Stimulated activated CD4-positive, alpha-beta T cell treated with anti-CD3 and anti-CD28 coated beads, Interleukin-4, amount 100 ng/mL, for 48 hours (primary cell): ENCODE measurements at places on chromosomes 5 and 9.

GRCh38 chr9:137055385-137056364, 1.8 kb upstream of the ENTPD2 start:
- DNase-seq, result no peak

DNA sequence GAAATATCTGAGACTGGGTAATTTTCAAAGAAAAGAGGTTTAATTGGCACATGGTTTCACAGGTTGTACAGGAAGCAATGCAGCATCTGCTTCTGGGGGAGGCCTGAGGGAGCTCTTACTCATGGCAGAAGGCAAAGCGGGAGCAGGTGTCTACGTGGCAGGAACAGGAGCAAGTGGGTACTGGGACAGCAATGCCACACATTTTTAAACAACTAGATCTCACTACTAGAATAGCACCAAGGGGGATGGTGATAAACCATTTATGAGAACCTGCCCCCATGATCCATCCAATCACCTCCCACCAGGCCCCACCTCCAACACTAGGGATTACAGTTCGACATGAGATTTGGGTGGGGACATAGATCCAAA, 47.6 kb upstream of the HOMER1 start:
- DNase-seq, result peak; percentile 16

- no peak for DNase-seq
These were observed 50.0 kb downstream of the DAPK1 start for GRCh38 chr9:87547671-87548081.

DNA sequence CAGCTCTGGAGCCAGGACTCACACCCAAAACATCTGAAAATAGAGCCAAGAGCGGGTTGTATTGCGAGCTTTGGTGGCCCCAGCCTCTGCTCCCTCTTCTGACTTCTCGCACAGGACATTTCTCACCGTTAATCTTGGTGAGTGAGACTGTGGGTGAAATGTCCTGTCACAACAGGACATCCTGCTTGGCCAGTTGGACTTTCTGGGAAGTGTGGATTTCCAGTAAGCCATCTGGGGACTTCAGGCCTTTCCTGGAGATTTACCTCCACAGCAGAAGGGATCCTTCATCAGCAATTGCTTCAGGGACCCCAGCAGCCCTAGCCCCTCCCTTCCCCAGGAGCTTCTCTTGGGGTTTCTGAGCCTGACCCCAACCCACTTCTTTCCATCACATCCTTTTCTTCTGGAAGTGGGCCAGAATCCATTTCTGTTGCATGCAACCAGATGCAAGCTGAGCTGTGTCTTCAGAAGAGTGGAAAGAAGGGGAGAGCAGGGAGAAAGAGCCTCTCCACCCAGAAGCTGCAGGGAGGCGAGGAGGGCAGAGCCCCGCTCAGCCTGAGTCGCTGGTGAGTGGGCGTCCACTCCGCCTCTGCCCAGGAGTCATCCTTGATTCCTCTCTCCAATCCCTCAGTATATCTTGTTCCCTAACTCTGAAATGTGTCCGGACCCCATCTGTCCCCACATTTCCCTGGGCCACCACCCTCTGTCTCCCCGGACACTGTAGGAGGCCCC, 50.3 kb upstream of the GADD45G start:
- DNase-seq, result no peak

- DNase-seq, result no peak
These were observed 24.6 kb upstream of the IFNK start for GRCh38 chr9:27499451-27499850.

- DNase-seq, result no peak
These were observed 62.1 kb downstream of the ARSB start for GRCh38 chr5:78922879-78923621.

DNA sequence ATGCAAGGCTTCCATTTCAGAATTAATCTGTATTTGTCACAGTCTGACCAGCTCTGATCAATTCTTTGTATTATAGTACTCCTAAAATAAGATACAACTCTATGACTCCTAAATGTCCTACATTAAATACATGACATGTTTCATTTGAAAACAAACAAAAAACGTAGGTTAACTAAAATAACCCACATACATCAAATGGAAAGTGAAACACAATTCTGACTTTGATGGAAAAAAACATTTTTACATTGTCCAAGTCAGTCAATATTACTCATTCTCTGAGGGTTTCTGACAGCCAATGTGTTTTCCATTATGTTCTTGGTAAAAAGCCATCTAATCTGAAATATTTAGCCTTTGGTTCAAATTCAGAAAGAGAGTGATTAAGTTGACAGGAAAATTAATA, 8.7 kb downstream of the HMGCS1 start:
- DNase-seq, result no peak

GRCh38 chr5:16057277-16057676, 122.3 kb downstream of the MARCHF11 start:
- no peak for DNase-seq

GRCh38 chr5:32027717-32028458, 146.2 kb downstream of the GOLPH3 start:
- no peak for DNase-seq

DNA sequence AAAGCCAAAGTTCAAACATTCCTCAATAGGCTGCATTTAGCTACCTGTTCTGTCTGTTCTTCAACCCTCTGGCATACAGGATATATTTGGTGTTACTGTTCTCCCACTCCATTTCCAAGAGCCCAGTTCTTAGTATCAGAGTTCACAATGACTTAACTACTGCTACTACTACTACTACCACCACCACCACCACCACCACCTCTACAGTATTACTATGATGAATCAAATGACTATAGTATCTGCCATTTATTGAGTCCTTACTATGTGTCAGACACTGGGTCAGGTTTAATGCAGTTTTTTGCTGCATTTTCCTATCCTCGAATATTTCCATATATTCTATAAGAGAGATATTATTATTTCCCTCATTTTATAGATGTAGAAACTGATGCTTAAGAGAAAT, 937 bp upstream of the CD180 start:
- DNase-seq, result no peak

DNA sequence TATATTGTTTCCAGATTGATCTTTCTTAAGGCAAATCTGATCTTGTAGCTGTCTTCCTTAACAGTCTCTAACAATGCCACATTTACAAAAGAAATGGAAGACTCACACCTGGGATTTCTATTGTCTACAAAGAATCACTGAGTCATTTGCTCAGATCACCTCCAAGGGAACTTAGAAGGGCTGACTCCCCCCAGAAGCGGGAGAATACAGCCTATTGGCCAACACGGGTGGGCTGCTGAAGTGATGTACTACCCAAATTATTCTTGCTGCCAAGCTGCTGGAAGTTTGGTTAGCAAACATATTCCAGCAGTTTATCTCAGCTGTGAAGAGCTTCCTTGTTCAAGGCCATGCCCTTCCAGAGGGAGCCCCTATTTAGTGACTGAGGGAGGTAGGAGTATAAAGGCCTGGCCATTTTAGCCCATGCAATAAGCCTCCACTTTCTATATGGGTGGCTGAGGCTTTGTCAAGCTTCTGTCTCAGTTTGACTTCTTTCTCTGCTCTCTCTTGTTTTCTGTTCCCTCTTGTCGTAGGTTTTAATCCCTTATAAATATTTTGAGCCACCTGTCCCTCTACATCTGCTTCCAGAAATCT, 379.4 kb downstream of the PRR16 start:
- DNase-seq, result no peak

DNA sequence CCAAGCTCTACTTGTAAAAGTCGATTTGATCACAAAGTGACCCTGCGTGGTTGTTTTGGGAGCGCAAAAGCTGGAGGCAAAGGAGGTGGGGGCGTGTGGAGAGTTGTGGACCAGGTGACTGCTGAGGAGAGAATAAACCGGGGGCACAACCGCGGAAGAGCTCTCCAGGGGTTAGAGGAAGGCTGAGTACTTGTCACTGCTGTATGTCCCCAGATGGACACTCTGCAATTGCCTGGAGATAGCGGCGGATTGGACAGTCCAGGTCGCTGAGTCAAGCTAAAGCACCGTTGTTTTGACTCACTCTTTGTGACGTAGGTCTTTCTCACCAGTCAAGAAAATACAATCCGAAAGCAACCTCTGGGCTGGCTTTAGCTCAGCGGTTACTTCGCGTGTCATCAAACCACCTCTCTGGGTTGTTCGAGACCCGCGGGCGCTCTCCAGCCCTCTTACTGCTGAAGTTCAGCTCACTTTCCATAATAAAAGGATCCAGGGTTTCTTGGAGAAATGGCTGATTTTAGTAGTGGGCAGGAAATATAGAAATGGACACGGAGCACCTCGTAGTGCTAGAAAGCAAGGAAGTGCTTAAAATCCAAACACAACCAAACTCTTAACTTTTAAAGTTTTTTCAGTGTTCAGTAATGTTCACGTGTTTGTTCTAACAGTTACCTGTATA, 25.7 kb downstream of the ZMAT2 start:
- peak; percentile 72 for DNase-seq

DNA sequence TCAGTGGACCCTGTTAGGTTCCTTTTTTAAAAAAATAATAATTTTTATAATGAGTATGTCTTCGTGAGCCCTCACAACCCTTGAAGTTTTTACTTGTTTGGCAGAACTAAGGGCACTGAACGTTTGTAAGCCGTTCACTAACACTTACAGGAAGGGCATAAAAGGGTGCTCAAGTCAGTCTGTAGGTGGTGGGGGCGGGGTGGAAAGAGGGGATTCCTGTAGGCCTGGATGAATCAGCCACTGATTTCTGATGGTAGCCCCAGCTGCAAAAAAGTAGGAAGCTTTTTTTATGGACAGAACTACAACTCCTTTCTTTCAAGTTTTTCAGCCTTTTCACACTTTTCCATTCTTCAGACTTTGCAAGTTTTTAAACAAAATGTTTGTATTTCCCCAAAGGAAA, 35.8 kb downstream of the PIK3R1 start:
- peak; percentile 38 for DNase-seq

DNA sequence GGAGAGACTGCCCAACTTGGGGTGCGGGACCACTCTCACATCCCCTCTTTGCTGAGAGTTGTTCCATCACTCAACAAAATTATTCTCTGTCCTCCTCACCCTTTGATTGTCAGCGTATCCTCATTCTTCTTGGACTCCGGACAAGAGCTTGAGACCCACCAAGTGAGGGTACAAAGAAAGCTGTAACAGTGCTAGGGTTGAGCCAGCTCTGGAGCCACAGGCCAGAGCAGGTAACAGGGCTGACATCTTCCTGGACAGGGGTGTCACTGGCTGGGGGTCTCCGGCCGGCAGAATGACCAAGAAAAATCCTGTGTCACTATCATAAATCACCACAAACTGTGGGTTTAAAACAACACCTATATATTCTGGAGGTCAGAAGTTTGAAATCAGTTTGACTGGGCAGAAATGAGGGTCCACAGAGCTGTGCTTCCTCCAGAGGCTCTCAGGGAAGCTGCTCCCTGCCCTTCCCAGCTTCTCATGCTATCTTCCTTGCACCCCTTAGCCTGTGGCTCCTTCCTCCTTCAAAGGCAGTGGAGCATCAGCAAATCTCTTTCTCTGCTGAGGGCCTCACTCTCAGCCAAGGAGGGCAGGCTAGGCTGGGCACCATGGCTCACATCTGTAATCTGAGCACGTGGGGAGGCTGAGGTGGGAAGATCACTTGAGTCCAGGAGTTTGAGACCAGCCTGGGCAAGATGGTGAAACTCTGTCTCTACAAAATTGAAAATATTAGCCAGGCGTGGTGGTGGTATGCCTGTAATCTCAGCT, 4.1 kb upstream of the BBLN start:
- no peak for DNase-seq

DNA sequence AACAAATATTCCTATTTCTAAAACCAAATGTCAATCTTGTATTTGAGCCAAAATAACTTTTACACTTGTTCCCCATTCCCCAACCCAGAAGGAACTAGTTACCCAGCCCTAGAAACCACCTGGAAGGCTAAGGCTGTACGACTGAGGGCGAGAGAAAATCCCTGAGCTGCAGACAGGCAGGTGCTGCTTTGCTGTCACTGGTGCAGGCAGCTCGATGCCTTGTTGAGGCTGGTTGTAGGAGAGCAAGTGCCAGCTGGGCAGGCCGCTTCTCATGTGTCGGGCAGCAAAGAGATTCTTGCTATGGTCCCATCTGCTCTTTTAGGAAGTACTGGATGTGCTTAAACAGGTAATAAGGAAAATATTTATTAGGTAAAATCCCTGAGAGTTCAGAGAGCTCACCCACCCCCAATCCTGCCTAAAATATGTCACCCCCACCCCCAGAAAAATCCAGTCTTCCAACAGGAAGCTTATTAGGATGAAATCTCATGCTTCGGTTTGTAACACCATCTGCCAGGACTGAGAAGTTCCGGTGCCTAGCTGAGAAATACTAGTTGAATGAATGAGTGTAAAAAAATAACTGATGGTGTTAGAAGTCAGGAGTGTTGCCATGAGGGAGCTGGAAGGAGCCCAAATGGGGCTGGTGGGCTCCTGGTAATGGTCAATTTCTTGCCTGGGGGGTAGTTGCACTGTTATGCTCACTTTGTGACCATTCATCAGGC, 91.1 kb upstream of the DMRT1 start:
- DNase-seq, result no peak

DNA sequence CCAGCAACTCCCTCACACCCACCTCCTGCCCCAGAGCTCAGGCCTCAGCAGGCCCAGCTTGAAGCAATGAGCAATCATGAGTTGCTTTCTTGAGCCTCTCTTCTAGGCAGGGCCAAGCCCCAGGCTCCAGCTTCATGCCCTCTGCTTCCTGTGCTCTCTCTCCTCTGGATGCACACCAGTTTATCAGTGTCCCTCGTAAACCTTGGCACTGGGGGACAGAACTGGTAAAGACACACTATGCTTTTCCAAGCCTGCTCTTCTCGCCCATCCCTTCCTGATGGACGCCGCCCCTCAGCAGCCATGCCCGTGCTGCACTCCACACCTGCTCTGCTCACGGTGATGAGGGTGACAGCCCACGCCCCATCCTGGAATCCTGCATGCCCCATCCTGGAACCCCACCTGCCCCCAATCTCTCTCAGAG, 49.4 kb upstream of the ORM1 start:
- no peak for DNase-seq

DNA sequence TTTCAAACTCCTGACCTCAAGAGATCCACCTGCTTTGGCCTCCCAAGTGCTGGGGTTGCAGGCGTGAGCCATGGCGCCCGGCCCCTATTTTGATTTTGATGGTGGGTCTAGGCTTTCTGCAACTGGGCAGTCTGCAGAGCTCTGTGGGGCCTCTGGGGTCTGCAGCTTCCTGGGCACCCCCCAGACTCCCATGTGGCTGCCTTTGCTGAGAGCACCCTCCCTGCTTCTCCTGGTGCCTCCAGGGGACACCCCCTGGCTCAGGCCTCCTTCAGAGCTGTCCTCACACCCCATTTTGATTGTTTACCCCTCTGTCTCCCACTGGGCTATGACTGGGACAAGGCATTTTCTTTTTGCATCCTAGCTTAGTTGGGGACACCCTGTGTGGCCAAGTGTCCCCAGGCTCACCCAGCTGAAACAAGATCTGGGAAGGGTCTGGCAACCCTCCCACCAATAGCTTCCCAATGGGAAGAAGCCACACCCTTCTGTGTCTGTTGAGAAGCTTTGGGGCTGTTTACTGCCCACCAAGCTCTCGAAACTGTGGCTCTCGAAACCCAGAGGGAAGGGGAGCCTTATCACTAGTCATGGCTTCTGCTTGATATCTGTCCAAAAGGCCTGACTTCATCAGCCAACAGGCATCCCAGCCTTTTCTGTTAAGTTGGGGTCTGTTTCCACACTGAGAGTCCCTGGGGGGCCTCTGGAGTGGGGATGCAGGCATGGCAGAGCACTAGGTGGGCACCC, 204.4 kb upstream of the IER5L start:
- DNase-seq, result no peak

GRCh38 chr5:176812269-176813259, 2.2 kb downstream of the UNC5A start:
- DNase-seq, result no peak

- no peak for DNase-seq
These were observed 37.6 kb upstream of the CAST start for GRCh38 chr5:96624596-96624995.
